SJSA1 (cell line): ENCODE measurements at places on chromosomes 6 and 20. TPM values are rescaled to one million over a fixed set of nuclear protein-coding genes. Genes with fewer than 3 reads are reported as not detected.
A peak's percentile ranks its signal among the peaks of the same experiment; 100 is the strongest.

- no peak for DNase-seq
- peaks cover 26% of the 10 kb centered on the region for H3K4me1 ChIP-seq
- no peaks in the 10 kb centered on the region for H3K36me3 ChIP-seq
Observed at GRCh38 chr6:35154262-35154661, 13.1 kb upstream of the TCP11 start.

- no peaks in the 10 kb centered on the region for H3K36me3 ChIP-seq
- peaks cover 11% of the 10 kb centered on the region; the same call in 1 of the 2 replicates for H3K27me3 ChIP-seq
- DNase-seq = no peak
Observed at GRCh38 chr20:549722-550496, 6.3 kb upstream of the CSNK2A1 start.

GRCh38 chr20:54473340-54473739 lies 2.1 kb upstream of the DOK5 start:
- no peaks in the 10 kb centered on the region for H3K36me3 ChIP-seq
- no peak for DNase-seq
- no peak overlapping the region for H3K27ac ChIP-seq
- H3K27me3 ChIP-seq = peaks cover 44% of the 10 kb centered on the region

GRCh38 chr6:167761794-167762258 lies 64.9 kb upstream of the AFDN start:
- no peak overlapping the region for H3K27ac ChIP-seq
- DNase-seq = no peak
- no peak overlapping the region for H3K4me3 ChIP-seq
- H3K4me1 ChIP-seq = 0 out of 2 replicates have a peak, but pooled peaks cover 4% of the 10 kb centered on the region

- H3K4me3 ChIP-seq = no peak overlapping the region
- DNase-seq = no peak
- H3K4me1 ChIP-seq = no peaks in the 10 kb centered on the region
- no peaks in the 10 kb centered on the region for H3K36me3 ChIP-seq
- H3K27me3 ChIP-seq = no peaks in the 10 kb centered on the region
Observed at GRCh38 chr20:51600950-51601349, 58.4 kb upstream of the NFATC2 start.

- no peaks in the 10 kb centered on the region for H3K36me3 ChIP-seq
- no peaks in the 10 kb centered on the region for H3K27me3 ChIP-seq
- DNase-seq = no peak
- H3K27ac ChIP-seq = no peak overlapping the region
- no peaks in the 10 kb centered on the region for H3K4me1 ChIP-seq
Observed at GRCh38 chr20:6959900-6960312, 192.4 kb downstream of the BMP2 start.

- no peaks in the 10 kb centered on the region for H3K36me3 ChIP-seq
- H3K4me3 ChIP-seq = no peak overlapping the region
- no peak for DNase-seq
- H3K27me3 ChIP-seq = peaks cover 43% of the 10 kb centered on the region
- H3K27ac ChIP-seq = no peak overlapping the region
Observed at GRCh38 chr20:63149531-63150192, 66.3 kb downstream of the YTHDF1 start.

DNA sequence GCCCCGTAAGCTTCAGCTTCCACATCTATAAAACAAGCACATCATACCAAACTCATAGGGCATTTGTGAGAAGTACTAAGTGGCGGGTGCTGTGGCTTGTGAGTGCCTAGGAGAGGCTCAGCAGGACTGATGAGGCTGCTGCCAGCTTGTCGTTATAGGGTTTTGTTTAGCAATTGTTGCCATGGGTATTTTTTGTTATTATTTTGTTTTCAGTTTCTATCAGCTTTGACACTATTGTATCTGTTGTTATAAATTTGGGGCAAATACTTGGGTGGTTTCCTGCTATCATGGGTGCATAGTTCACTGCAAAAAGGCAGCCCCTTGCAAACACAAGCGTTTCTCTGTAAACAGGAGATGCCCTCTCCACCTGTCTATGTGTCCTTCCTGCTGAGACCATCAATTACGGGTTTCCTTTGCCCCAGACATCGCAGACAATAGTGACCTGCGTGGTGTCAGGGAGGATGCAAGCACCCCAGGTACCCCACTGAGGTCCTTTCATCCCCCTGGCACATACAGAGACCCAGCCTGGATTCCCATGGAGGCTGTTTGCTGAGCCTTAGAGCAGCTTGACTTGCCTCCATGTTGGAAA lies 3.1 kb upstream of the CCDC167 start:
- H3K36me3 ChIP-seq = no peaks in the 10 kb centered on the region
- H3K27me3 ChIP-seq = no peaks in the 10 kb centered on the region
- H3K4me1 ChIP-seq = peaks cover 7% of the 10 kb centered on the region
- no peak overlapping the region for H3K4me3 ChIP-seq
- no peak overlapping the region for H3K27ac ChIP-seq

- no peak overlapping the region for H3K4me3 ChIP-seq
- no peak for DNase-seq
- no peaks in the 10 kb centered on the region; the same call in 1 of the 2 replicates for H3K27me3 ChIP-seq
- H3K27ac ChIP-seq = no peak overlapping the region
Observed at GRCh38 chr6:18115356-18115755, 7.1 kb downstream of the NHLRC1 start.

GRCh38 chr6:29490552-29490951 lies 2.8 kb upstream of the MAS1L start:
- no peaks in the 10 kb centered on the region for H3K4me1 ChIP-seq
- H3K4me3 ChIP-seq = no peak overlapping the region
- no peak for DNase-seq
- no peaks in the 10 kb centered on the region; the same call in 1 of the 2 replicates for H3K27me3 ChIP-seq

DNA sequence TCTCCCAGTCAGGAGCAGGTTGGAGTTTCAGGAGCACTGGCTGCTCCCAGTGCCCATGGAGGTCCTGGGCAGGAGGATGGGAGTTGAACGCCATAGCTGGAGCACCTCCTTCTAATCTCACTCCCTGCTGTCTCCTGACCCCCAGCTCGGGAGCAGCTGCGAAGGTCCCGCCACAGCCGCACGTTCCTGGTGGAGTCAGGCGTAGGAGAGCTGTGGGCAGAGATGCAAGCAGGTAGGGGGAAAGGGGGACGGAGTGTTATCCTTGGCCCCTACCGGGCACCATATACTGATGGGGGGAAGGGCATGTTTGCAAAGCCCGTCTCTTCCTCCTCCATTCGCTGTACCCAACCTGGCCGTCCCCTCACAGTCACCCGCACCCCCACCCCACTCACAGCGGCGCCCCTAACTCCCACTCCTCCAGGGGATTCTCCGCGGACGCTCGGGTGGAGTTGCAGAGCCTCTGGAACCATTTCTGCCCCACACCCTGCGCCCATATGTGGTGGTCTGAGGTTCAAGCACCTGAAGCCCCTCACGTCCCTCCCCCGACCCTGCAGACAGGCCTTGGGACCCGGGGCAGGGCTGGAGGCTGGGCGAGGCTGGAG lies 16.7 kb downstream of the HSPA12B start:
- no peak overlapping the region for H3K27ac ChIP-seq
- no peaks in the 10 kb centered on the region for H3K27me3 ChIP-seq
- no peak for DNase-seq
- H3K36me3 ChIP-seq = no peaks in the 10 kb centered on the region
- no peak overlapping the region for H3K4me3 ChIP-seq

GRCh38 chr6:155690820-155691219 lies 235.2 kb upstream of the NOX3 start:
- no peaks in the 10 kb centered on the region for H3K4me1 ChIP-seq
- no peak overlapping the region for H3K4me3 ChIP-seq
- H3K36me3 ChIP-seq = no peaks in the 10 kb centered on the region
- no peak for DNase-seq
- no peak overlapping the region for H3K27ac ChIP-seq

DNA sequence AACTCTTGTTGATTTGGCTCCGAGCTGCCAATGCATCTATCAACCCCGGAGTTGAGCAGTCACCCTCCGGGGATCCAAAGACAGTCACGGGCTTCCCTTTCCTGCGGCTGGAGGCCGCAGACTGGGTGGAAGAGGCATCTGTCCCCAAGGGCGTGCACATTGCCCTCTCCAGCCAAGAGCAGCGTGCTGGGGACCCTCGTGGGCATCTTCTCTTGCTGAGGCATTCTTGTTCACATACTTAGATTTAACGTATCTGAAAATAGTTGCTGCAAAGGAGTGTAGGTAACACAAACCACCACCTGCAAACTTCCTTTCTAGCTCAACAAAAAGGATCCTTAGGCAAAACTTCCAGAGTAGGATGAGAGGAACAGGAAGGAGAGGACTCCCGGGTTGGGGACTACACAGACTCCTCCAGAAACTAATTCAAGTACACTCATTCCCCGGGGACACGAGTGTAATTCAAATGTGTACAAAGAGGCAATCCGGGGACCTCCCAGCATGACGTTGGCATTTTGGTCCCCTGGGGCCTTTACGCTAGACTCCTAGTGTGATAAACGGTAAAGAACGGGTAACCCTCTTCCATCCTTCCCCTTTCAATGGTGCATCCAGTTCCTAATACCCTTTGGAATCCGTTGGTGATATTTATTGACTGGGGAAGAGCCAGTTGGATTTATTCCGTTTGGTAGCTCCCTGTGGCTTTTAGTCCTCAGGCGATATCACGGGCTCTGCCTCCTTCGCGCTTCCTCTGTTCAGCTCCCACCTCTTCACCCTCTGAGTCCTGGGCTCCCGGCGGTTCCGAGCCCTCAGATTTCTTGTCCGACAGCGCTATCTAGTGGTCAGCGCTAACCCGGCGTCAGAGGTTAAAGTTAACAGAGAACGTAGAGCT lies 2.7 kb upstream of the COL12A1 start:
- DNase-seq = peak; percentile 88
- no peaks in the 10 kb centered on the region for H3K27me3 ChIP-seq
- H3K4me3 ChIP-seq = no peak overlapping the region
- no peak overlapping the region for H3K27ac ChIP-seq
- H3K4me1 ChIP-seq = peaks cover 50% of the 10 kb centered on the region

DNA sequence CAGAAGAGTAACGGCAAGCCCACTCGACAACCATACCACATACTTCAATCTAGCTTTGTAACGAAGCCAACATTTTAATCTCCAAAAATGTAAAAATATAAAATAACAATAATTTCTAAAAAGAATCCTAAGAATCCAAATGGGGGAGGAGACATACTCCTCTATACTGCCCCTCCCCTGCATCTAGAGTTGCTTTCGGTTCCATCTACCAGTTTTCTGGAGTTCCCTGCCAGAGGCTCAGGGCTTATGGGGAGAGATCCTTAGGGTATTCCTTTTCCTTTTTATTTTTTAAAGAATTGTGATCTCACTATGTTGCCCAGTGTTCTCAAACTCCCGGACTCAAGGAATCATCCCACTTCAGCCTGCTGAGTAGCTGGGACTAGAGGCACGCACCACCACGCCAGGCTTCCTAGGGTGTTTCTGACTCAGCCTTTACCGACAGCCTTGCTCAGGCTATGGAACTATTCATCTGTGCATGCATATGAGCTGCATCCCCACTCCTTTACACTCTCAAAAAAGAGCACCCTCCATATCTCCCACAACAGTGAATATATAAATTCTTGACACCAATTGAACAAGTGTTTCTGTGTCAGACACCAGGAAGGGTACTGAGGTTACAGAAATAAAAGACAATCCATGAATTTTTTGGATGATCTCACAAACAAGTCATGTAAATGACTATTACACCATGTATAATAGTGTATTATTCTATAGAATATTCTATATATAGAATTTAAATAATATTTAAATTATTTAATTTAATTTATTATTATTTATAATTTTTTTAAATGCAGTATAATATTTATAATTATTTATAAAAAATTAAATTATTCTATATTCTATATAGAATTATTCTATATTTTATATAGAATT lies 40.7 kb upstream of the UBR2 start:
- peaks cover 7% of the 10 kb centered on the region for H3K4me1 ChIP-seq
- DNase-seq = no peak
- H3K4me3 ChIP-seq = no peak overlapping the region

- no peak for DNase-seq
- peaks cover 46% of the 10 kb centered on the region for H3K27me3 ChIP-seq
- H3K4me3 ChIP-seq = no peak overlapping the region
- no peak overlapping the region for H3K27ac ChIP-seq
- peaks cover 22% of the 10 kb centered on the region for H3K4me1 ChIP-seq
Observed at GRCh38 chr20:62739581-62740285, 31.1 kb downstream of the NTSR1 start.

GRCh38 chr6:683742-684440 lies 9.0 kb downstream of the EXOC2 start:
- peak overlapping the region; percentile 17 for H3K4me3 ChIP-seq
- H3K4me1 ChIP-seq = peaks cover 81% of the 10 kb centered on the region
- H3K27me3 ChIP-seq = no peaks in the 10 kb centered on the region
- DNase-seq = peak; percentile 99

DNA sequence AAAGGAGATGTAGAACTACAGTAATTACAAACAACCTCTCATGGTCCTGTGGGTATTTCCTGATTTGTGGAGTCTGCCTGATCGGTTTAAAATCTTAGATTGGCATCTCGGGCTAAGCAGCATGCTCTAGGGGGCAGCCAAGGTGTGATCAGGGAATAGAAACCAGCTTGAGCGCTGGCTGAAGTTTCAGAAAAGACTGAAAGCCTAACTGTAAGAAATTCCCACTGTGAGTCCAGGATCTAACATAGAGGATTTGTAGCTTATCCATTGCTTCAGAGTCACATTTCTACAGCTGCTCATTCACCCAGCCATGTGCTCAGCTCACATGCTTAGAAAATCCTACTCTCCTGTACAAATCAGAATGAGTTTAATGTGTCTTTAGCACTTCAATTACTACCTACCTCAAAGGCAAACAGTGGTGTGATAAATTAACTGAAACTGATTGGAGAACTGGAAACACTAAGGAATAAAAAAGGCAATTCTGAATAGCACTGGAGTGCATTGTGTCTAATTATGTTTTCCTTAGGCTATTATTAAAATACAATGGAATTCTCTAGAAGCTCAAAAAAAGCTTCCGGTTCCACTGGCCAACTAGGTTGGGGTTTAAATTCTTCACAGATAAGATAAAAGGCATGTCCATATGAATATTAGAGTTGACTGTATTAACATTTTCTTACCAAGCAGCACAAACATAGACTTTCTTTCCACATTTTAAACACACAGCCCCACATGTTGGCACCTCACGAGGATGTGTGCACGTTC lies 73.8 kb upstream of the MPC1 start:
- H3K4me1 ChIP-seq = no peaks in the 10 kb centered on the region
- H3K27me3 ChIP-seq = no peaks in the 10 kb centered on the region
- H3K4me3 ChIP-seq = no peak overlapping the region
- no peaks in the 10 kb centered on the region for H3K36me3 ChIP-seq
- H3K27ac ChIP-seq = no peak overlapping the region

GRCh38 chr6:108737594-108738546 lies 110.4 kb upstream of the ARMC2 start:
- no peaks in the 10 kb centered on the region for H3K27me3 ChIP-seq
- peaks cover 32% of the 10 kb centered on the region for H3K4me1 ChIP-seq
- H3K4me3 ChIP-seq = no peak overlapping the region
- peak overlapping the region; percentile 64 for H3K27ac ChIP-seq
- peak; percentile 93 for DNase-seq
- H3K36me3 ChIP-seq = no peaks in the 10 kb centered on the region

Gene SLC52A3
- total RNA-seq = not detected in 2 replicates

Gene SLC22A23
- 0.53 and 2.7 TPM in 2 replicates for total RNA-seq

Gene ZBTB12
- 0.53 and 2.0 TPM in 2 replicates for total RNA-seq

Gene ADGB
- not detected in 2 replicates for total RNA-seq

Gene ATP6V1G2
- total RNA-seq = 0.13 TPM in 1 of 2 replicates, not detected in the other

Gene HLA-DPA1
- total RNA-seq = not detected in 2 replicates
